Effector memory CD4-positive, alpha-beta T cell (primary cell): ENCODE measurements at places on chromosomes 11 and 22.

GRCh38 chr11:83072350-83073242 is 899 bp upstream of the RAB30 start:
- DNase-seq: no peak

GRCh38 chr11:13920756-13921155 is 41.8 kb upstream of the SPON1 start:
- DNase-seq: no peak

DNA sequence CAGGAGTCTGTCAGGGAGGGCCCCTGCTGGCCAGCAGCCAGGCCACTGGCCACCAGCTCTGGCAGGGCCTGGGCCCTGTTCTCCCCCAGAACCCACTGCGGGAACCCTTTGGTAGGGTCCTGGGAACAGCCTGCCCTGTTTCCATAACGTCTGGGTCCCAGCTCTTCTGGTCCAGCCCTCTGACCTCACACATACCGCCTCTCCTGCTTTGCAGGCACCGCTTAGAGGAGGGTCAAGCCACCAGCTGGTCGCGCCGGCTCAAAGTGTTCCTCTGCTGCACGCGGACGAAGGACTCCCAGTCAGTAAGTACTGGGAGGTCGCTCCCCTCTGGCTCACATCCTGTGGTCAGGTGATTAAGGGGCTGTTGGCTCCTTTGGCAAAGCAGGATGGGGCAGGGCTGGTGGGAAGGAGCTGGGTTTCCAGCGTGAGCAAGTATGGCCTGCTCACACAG is 26.6 kb upstream of the MYRF start:
- no peak for DNase-seq

GRCh38 chr11:47253660-47254059 is 4.1 kb upstream of the NR1H3 start:
- no peak for DNase-seq

GRCh38 chr11:109752212-109752825 is 330.3 kb downstream of the C11orf87 start:
- no peak for DNase-seq

- no peak for DNase-seq
These were observed 21.6 kb downstream of the P2RY2 start for GRCh38 chr11:73239571-73240189.

GRCh38 chr11:92505689-92506088 is 281.1 kb downstream of the FAT3 start:
- no peak for DNase-seq

- no peak for DNase-seq
These were observed 593.7 kb downstream of the METTL15 start for GRCh38 chr11:28701760-28702449.

DNA sequence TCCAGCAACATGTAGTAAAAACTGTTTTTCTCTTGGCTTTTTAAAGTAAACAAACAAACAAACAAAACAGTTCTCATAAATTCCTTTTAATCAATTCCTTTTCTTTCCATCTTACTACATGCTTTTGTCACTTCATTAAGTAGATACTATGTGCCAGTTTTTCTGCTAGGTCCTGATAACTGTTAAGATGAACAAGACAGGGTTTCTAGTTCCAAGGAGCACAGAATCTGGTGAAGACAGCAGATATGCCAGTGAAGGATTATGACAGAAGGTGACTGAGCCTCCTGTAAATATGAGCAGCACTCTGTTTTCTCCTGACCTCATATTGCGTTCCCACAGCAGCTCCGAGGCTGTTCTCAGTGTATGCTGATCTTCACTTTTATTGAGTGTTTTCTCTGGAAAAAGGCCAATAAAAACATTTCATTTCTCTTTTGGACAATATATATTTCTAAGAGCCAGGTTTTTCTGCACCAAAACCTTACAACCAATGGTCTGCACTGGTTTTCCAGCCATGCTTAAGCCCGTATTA is 45.8 kb downstream of the HEPHL1 start:
- DNase-seq: no peak

DNA sequence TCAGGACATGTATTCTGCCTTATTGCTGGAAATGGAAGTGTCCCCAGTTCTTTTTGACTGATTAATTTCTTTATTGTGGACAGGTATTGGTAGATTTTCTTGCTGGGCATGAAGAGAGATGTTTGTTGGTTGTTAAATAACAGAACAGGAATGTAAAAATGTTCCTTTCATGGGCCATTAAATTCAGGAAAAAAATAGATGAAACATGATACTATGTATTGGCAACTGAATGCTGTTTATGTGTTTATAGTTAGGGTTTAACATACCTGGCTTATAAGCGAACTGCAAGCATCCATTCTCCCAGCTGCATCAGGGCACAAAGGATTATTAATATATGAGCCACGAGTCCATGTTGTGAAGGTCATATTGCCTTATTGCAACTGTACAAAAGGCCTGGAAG is 368.5 kb downstream of the NELL1 start:
- no peak for DNase-seq

DNA sequence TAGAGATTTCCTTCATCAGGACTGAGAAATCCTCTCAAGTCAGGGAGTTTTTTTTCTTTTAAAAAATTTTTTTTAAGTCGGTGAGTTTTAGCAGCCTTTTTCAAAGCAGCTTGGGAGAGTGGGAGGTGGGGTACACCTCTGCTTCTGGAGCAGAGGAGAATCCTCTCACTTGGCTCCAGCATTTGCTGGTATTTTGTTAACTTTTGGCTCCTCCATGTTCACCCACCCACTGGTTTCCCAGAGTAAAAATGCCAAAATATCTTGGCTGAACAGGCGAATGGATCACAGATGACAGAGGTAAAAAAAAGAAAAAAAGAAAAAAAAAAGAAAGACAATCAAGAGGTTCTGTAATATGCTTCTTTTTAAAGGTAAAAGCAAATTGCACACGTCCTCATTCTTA is 68.0 kb downstream of the GAB2 start:
- no peak for DNase-seq

DNA sequence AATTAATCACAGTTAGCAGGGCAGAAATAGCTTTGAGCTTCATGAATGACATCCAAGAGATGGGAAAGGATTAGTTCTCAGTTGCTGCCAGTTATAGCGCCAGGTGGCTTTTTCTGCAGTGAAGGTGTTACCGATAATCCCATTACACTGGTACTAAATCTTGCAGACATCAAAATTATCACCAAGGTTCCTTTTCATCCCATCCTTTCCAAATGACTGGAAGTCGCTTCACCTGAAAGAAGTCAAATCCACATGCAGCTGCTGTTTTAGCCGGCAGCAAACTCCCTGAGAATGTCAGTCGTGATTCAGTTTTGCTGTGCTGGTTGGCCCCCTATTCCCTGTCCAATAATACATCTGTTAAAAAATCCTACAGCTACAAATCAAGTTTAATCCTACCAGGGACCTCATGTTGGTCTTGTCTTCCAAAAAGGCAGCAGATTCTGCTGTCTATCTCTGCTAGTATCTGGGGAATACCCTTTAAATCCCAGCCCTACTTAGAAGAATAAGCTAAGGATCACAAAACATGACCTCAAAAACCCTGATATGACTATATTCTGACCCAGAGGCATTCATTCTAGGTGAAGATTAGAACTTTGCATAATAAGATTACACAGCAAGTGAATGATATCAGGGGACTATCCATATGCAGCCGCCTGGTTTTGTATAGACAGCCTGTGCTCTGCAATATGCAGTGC is 31.7 kb downstream of the IMMP1L start:
- DNase-seq: no peak

- no peak for DNase-seq
These were observed 2.1 kb upstream of the DMC1 start for GRCh38 chr22:38572065-38572464.

DNA sequence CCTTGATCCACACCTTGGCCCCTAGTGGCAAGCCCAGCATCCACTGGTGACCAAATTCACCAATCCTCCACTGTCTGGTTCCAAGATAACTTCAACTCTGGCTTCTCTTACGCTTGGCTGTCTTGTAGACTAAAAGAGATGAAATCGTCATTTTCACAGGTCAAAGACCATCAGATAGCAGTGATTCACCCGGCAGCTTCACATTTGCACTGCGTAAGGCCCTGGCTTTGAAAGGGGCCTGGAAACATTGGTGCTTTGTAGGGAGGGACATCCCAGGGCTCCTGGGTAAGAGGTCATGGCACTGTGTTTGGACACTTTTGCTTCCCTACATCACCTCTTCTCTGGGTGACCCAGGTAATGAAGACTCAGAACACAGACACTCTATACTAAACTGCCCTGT is 30.1 kb upstream of the FADD start:
- DNase-seq: no peak
